ENCODE measurements at places on chromosomes 12 and 14. TPM values are rescaled to one million over a fixed set of nuclear protein-coding genes. Genes with fewer than 3 reads are reported as not detected.

The L3HYPDH gene
- polyA plus RNA-seq, result 15.5 TPM

The PRB2 gene
- not detected for polyA plus RNA-seq

The GNB3 gene
- polyA plus RNA-seq, result 15.0 TPM

The FAIM2 gene
- polyA plus RNA-seq, result 7.8 TPM

The TAS2R30 gene
- not detected for polyA plus RNA-seq

The SERPINA1 gene
- 1.1 TPM for polyA plus RNA-seq

The SPIC gene
- polyA plus RNA-seq, result not detected

The DEGS2 gene
- not detected for polyA plus RNA-seq

The TCL1B gene
- polyA plus RNA-seq, result not detected

The TOGARAM1 gene
- 3.7 TPM for polyA plus RNA-seq

The FGF23 gene
- polyA plus RNA-seq, result not detected

The NR1H4 gene
- polyA plus RNA-seq, result not detected

The NPAS3 gene
- polyA plus RNA-seq, result 0.29 TPM

The C1RL gene
- 8.3 TPM for polyA plus RNA-seq

The TAS2R13 gene
- 0.04 TPM for polyA plus RNA-seq

The BCL11B gene
- not detected for polyA plus RNA-seq

The SLCO1B1 gene
- polyA plus RNA-seq, result not detected

The PYGL gene
- 6.4 TPM for polyA plus RNA-seq

The LRTM2 gene
- not detected for polyA plus RNA-seq

The ANAPC5 gene
- polyA plus RNA-seq, result 82.4 TPM

The OASL gene
- polyA plus RNA-seq, result 0.95 TPM

The DCN gene
- 703 TPM for polyA plus RNA-seq

The PLEK2 gene
- polyA plus RNA-seq, result 0.61 TPM

The SINHCAF gene
- polyA plus RNA-seq, result 6.1 TPM

Measured in heart right ventricle (tissue), 16 donors.